Naive thymus-derived CD4-positive, alpha-beta T cell (primary cell): ENCODE measurements at places on chromosomes 2 and 18. TPM values are rescaled to one million over a fixed set of nuclear protein-coding genes. Genes with fewer than 3 reads are reported as not detected.

- no peaks in the 10 kb centered on the region for H3K27me3 ChIP-seq
- no peak for DNase-seq
- no peaks in the 10 kb centered on the region for H3K36me3 ChIP-seq
- H3K4me1 ChIP-seq = no peaks in the 10 kb centered on the region
Observed at GRCh38 chr18:3383381-3383915, 66.5 kb upstream of the TGIF1 start.

Gene GALNT14
- not detected for total RNA-seq

DNA sequence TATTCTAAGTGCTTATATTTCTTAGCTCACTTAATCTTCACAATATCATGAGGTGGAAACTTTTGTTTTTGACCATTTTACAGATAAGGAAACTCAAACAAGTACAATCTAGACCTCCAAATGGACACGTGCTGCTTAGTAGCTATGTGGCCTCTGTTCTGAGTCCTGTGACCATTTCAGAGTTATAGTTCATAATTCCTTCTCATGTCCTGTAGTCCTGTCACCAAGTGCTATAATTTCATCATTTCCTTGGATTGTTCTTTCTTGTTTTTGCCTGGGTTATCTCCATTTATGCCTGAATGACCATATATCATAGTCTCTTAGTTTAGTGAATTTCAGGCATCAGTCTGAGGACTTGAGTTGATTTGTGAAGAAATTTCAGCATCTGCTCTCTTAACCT lies 91.7 kb downstream of the NUP35 start:
- H3K27me3 ChIP-seq = no peaks in the 10 kb centered on the region
- no peak for DNase-seq
- no peaks in the 10 kb centered on the region for H3K4me1 ChIP-seq
- no peaks in the 10 kb centered on the region for H3K36me3 ChIP-seq
- H3K27ac ChIP-seq = no peak overlapping the region

- no peak overlapping the region for H3K27ac ChIP-seq
- no peak for DNase-seq
- no peak overlapping the region for H3K4me3 ChIP-seq
- no peaks in the 10 kb centered on the region for H3K27me3 ChIP-seq
Observed at GRCh38 chr2:23312996-23313606, 71.9 kb upstream of the KLHL29 start.

DNA sequence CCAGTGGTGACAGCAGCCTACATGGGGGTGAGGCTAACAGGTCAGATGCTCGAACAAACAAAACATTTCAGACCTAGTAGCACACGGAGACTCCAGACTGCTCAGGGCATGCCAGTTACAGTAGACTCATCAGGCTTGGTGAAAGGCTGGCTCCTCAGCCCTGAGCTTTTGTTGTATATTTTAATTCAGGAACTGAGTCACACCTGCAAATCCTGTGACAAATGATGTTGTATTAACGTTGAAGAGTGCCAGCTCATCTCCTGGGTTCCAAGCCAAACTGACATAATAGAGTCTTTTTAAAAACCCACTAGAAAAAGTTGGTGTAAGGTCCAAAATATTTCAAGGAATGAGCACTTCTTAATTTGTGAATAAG lies 65.3 kb downstream of the C1D start:
- no peak overlapping the region for H3K27ac ChIP-seq
- no peaks in the 10 kb centered on the region for H3K27me3 ChIP-seq
- H3K36me3 ChIP-seq = no peaks in the 10 kb centered on the region

DNA sequence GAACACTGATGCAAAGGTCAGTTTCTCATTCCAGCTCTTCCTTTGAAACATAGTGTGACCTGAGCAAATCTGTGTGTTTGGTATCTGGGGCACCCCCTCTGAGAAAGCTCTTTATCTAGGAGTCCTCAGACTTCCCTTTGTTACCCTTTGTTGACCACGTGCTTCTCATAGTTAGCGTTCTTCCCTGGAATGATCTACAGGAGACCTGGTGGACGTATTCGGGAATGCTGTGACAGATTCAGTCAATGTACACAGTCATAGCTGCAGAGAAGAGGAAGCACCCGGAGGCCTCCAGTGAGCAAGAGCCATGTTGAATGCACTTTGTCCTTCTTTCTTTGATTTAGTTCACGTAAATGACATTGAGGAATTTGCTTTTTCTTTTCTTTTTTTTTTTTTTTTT lies 10.7 kb upstream of the CHMP1B start:
- H3K27ac ChIP-seq = no peak overlapping the region
- H3K4me3 ChIP-seq = no peak overlapping the region
- DNase-seq = no peak
- no peaks in the 10 kb centered on the region for H3K4me1 ChIP-seq
- H3K36me3 ChIP-seq = no peaks in the 10 kb centered on the region

Gene LYG2
- total RNA-seq = not detected in 2 replicates

DNA sequence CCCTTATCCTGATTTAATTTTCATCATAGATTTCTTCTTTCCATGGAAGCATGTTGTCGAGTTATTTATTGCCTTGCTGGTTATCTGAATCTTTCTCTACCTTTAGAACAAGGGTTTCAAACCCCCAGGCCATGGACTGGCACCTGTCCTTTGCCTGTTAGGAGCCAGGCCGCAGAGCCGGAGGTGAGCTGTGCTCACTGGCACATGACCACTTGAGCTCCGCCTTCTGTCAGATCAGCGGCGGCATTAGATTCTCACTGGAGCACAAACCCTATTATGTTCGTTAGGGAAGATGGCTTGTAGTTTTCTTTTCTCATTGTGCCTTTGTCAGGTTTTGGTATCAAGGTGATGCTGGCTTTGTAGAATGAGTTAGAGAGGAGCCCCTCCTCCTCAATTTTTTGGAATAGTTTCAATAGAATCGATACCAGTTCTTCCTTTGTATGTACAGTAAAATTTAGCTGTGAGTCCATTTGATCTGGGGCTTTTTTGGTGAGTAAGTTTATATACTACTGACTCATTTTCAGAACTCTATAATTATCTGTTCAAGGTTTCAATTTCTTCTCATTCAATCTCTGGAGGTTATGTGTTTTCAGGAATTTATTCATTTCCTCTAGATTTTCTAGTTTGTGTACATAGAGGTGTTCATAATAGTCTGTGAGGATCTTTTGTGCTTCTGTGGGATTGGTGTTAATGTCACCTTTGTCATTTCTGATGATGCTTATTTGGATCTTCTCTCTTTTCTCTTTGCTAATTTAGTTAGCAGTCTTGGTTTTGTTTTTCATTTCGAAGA lies 668.0 kb upstream of the FAM98A start:
- no peak overlapping the region for H3K27ac ChIP-seq
- DNase-seq = no peak
- H3K27me3 ChIP-seq = no peaks in the 10 kb centered on the region
- no peak overlapping the region for H3K4me3 ChIP-seq
- H3K4me1 ChIP-seq = no peaks in the 10 kb centered on the region

Gene APCDD1
- not detected for total RNA-seq

Gene FAM124B
- total RNA-seq = not detected

- DNase-seq = no peak
- H3K27me3 ChIP-seq = no peaks in the 10 kb centered on the region
- no peaks in the 10 kb centered on the region for H3K36me3 ChIP-seq
- H3K27ac ChIP-seq = no peak overlapping the region
Observed at GRCh38 chr2:131033786-131034121, 59.5 kb downstream of the FAM168B start.

Gene REEP1
- 0.27 TPM for total RNA-seq

GRCh38 chr2:72255540-72255939 lies 107.9 kb upstream of the CYP26B1 start:
- H3K27me3 ChIP-seq = no peaks in the 10 kb centered on the region
- no peaks in the 10 kb centered on the region for H3K36me3 ChIP-seq
- no peak overlapping the region for H3K4me3 ChIP-seq
- H3K4me1 ChIP-seq = no peaks in the 10 kb centered on the region
- DNase-seq = no peak
- no peak overlapping the region for H3K27ac ChIP-seq

DNA sequence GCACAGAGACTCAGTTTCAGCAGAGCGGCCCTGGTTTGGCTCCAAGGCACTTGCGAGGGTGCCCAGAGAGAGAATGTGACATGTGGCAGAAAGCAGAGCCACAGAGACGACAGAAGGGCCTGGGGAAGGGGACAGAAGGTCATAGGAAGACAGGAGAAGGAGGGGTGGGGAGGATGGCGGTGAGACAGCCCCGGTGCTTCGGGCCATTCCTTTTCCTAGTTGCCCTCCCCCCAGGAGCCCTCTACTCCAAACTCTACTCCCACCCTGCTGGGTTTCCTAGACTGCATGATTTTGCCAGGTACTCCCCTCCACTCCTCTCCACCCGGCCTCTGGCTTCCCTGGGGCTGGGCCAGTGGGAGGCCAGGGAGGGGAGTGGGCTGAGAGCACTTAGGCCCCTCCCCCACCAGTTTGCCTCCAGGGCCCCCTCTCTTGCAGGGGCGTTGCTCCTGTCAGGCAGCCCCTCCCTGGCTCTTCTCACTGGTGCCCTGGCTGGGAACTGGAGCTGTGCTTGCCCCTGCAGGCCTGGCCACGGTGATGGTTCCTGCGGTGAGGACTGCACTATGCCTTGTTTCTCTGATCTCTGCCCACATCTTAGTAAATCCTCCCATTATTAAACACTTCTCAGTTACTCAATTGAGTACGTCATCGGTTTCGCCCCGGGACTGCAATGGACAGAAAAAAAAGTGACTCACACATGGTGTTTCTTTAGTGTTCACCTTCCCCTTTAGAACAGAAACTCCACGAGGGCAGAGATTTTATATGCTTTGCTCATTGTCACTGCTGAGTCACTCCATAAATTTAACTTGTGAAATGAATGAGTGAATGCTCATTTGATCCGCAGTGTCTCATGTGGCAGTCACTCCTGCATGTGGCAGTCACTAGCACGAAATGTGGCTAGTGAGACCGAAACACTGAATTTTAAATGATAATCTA lies 58.7 kb upstream of the SP3 start:
- no peaks in the 10 kb centered on the region for H3K36me3 ChIP-seq
- no peaks in the 10 kb centered on the region for H3K27me3 ChIP-seq
- no peaks in the 10 kb centered on the region for H3K4me1 ChIP-seq
- DNase-seq = no peak
- H3K27ac ChIP-seq = no peak overlapping the region
- H3K4me3 ChIP-seq = no peak overlapping the region

DNA sequence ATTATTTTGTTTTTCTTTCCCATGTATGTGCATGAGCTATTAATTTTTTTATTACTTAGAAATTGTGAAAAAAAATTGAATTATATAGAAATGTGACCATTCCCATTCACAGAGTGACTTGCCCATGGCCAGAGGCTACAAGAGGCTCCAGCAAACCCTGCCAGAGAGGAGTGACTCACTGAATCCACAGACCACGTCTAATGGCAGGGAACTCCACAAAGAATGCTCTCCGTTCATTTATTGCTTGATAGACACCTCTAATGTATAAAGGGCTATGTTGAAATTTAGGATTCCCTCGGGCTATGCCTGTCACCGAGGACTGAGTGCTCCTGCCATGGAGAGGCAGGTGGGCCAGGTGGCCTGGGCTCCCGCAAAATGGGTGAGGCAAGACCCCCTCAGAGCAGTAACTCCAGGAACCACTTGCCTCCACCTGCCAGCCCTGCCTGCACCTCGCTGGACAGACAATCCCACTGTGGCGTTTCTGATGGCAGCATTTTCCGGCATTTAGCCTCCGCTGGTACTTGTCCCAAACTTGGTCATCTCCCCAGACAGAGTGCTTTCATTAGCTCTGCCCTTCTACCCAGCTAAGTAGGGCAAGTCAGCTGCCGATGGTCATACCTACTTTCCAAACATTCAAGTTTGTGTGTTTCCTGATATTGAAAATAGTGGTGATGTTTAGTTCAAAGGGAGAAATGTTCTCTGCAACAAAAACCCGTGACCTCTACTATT lies 200.3 kb downstream of the PRKCE start:
- no peaks in the 10 kb centered on the region for H3K36me3 ChIP-seq
- H3K4me3 ChIP-seq = no peak overlapping the region
- no peaks in the 10 kb centered on the region for H3K4me1 ChIP-seq
- DNase-seq = no peak
- no peaks in the 10 kb centered on the region for H3K27me3 ChIP-seq

GRCh38 chr2:224163566-224164307 lies 124.7 kb upstream of the SERPINE2 start:
- H3K36me3 ChIP-seq = no peaks in the 10 kb centered on the region
- no peaks in the 10 kb centered on the region for H3K4me1 ChIP-seq
- H3K4me3 ChIP-seq = no peak overlapping the region
- no peak overlapping the region for H3K27ac ChIP-seq
- no peak for DNase-seq
